ENCODE measurements at places on chromosomes 2 and 18.
A peak's percentile ranks its signal among the peaks of the same experiment; 100 is the strongest.

GRCh38 chr18:3358310-3358709 is 91.7 kb upstream of the TGIF1 start:
- peak; percentile 20 for DNase-seq

DNA sequence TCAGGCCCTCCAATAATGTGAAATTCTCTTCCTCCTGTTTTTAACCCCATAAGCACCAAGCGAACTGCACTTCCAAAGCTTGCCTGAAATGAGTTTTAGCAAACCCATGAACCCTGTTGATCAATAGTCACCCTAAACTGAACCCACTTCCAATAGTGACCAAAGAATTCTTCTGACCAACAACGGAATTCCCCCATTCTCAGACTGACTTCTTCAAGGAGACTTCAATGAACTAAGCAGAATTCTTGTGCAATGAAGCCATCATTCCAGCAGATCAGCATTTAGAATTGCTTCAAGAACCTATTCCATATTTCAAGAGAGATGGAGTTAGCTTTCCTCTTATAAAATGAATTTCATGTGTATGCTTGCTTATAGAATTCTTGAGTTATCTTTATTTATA is 176.9 kb upstream of the FN1 start:
- no peak for DNase-seq

GRCh38 chr2:195532628-195533271 is 124.3 kb upstream of the SLC39A10 start:
- DNase-seq: no peak

GRCh38 chr2:84894758-84895520 is 10.5 kb upstream of the TMSB10 start:
- DNase-seq: no peak

- DNase-seq: no peak
Measured at GRCh38 chr18:46341986-46342525, 237.9 kb downstream of the HAUS1 start.

DNA sequence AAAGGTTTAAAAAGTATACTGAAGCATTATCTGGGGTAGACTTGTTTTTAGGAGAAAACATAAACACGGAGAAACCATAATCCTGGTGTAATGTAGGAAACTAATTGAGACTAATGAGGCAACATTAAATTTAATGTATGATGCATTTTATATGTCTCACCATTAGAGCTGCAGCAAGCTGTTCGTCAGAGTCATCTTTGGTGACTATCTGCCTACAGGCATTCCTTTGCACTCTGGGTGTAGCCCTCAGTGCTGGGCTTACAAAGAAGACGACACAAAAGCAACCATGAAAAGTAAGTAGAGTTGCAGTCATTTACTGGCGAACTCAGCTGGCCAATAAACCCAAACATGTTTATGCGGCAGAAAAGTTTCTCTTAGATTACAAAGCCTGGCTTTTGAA is 415.3 kb upstream of the ZEB2 start:
- DNase-seq: no peak

DNA sequence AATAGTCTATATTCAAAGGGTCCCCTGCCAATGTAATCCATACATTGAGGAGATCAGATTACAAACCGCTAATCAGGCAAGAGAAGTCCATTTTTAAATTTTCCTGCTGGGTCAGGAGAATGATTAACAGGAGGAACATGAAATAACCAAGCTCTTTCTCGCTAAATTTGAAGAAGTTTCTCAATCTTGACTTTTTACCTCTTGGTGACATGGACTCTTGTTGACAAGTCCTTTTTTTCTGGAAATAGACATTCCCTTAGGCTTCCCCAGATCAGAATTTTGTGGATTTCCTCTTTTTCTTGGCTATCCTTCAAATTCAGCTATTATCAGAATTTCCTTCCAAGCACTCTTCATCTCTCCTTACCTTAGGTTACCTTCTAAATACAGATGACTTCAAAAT is 153.0 kb upstream of the LRATD1 start:
- DNase-seq: no peak

- no peak for DNase-seq
Measured at GRCh38 chr2:120224256-120224655, 1.1 kb upstream of the TMEM185B start.

DNA sequence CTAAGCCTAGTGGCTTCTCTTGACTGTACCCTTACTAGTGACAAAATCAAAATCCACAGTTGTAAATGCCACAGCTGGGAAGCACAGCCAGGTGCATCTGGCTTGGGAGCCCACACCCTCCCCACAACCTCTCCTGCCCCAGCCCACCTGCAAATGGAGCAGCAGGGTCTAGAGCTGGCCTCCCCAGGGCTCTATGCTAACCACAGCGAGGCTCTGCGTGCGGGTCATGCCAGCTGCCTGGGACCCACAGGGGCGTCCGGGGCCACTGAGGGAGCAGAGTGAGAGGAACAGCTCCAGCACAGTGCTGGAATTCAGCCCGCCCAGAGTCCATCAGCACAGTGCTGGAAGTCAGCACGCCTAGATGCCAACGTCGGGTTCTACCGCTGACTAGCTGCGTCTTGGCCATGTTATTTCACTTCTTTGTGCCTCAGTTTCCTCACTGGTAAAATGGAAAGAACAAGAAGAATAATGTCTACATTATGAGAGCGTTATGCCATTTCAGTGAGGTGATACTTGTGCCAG is 109.1 kb upstream of the ID2 start:
- DNase-seq: no peak

GRCh38 chr2:191675807-191676721 is 1.9 kb upstream of the NABP1 start:
- DNase-seq: no peak

- DNase-seq: no peak
Measured at GRCh38 chr2:33135645-33136044, 188.9 kb downstream of the LTBP1 start.

GRCh38 chr2:53021292-53021691 is 746.3 kb upstream of the CHAC2 start:
- DNase-seq: peak; percentile 4

DNA sequence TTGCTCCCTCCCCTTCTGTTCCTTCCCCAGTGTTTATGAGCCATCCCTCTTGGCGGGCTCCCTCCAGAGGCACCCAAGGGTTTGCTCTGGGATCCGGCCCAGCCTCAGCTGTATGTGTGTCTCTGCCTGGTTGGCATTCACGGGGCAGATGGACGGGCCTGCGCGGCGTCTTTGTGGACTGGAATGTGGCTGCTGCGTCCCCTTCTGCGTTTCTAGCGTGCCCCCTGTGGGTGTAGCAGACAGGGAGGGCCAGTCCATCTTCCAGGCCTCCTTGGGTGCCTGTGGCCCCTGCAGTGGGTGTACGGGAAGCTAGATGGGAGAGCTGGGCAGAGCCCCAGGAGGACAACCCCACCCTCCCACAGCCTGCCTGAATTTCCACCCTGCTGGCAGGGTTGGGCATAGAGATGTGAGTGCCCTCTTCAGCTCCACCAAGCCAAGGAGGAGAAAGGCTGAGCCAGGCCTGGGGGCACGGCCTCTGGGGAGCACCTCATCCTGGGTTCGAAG is 15.7 kb downstream of the GPC1 start:
- DNase-seq: no peak

- no peak for DNase-seq
Measured at GRCh38 chr2:197858607-197859140, 54.3 kb downstream of the PLCL1 start.

GRCh38 chr2:8803658-8804379 is 33.6 kb downstream of the KIDINS220 start:
- DNase-seq: no peak

DNA sequence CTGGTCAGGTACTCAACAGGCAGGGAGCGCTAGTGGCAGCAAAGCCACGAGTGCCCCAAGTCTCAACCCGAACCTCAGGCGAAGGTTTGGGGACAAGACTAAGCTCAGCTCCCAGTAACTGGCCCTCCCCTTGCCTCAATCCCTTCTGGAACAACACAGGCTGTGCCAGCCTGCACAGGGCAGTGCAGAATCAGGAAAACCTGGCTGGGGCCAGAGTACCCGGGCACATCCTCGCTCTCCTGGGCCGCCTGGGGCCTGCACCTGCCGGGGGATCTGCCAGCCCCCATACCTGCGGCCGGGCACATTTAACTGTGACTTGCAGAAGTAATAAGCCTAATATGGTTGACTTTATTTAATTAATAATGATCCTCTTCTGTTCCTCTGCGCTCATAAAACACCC is 60.6 kb downstream of the GBX2 start:
- no peak for DNase-seq

GRCh38 chr2:166179201-166179600 is 51.4 kb upstream of the SCN1A start:
- DNase-seq: no peak

GRCh38 chr2:11030909-11031308 is 119.2 kb downstream of the KCNF1 start:
- no peak for DNase-seq

- DNase-seq: no peak
Measured at GRCh38 chr18:67938660-67939059, 422.1 kb upstream of the DSEL start.

DNA sequence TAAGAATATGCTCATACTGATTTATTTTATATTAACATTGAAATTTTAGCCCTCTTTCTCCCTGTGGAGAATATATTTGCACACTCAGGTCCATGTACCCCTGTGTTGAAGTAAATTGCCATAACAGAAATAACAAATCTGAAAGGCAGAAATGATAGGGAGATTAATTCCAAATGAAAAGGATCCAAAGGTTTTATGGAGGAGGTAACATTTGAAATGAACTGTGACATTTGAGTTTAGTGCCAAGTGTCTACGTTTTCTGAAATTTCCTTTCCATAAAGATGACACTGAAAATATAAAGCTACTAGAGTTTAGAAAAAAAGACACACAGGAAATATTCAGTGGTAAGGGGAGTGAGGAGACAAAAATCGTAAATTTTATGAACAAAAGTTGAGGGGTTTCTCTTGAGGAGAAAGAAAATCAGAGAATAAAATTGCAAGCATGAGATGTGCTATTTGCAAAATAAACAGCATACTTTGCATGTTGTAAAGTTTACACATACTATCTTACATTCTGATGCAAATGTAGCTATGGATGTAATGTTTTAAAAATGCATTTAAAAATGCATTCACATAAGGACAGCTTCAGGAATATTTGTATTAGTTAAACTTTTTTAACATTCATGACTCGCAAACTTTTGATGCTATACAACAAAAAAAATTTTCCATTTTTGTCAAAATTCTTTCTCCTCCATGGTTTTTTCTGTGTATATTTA is 69.5 kb downstream of the BAZ2B start:
- no peak for DNase-seq

DNA sequence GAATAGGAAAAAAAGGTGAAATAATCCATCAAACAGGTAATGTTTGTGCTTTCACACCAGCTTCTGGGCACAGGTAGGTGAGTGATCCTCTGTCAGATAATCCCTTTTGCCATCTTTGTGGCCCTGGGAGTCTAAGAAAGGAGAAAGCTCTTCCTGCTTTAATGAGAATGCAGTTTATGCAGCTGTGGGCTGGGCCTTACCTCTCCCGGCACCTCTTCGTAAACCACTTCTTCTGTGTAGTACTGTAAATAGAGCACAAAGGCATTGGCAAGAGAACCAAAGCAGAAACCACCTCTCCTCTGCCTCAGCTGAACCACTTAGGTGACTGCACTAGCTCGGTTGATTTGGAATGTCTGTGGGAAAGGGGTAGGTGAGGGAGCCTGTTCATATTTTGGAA is 4.9 kb downstream of the NEB start:
- no peak for DNase-seq

All from spinal cord (tissue), 10 donors.